ENCODE measurements at places on chromosomes 7 and 10.
A peak's percentile ranks its signal among the peaks of the same experiment; 100 is the strongest.

- no peak for DNase-seq
These were observed 82.2 kb downstream of the MDFIC start for GRCh38 chr7:115004121-115004520.

GRCh38 chr7:66050990-66051448 is 24.6 kb upstream of the ASL start:
- DNase-seq = peak; percentile 84

- no peak for DNase-seq
These were observed 683 bp downstream of the CHAT start for GRCh38 chr10:49614242-49615198.

- no peak for DNase-seq
These were observed 19.9 kb downstream of the TMEM176B start for GRCh38 chr7:150780292-150780691.

- DNase-seq = no peak
These were observed 587.5 kb upstream of the IGFBP3 start for GRCh38 chr7:46508583-46508982.

- DNase-seq = no peak
These were observed 129.5 kb downstream of the KLF6 start for GRCh38 chr10:3655528-3655927.

DNA sequence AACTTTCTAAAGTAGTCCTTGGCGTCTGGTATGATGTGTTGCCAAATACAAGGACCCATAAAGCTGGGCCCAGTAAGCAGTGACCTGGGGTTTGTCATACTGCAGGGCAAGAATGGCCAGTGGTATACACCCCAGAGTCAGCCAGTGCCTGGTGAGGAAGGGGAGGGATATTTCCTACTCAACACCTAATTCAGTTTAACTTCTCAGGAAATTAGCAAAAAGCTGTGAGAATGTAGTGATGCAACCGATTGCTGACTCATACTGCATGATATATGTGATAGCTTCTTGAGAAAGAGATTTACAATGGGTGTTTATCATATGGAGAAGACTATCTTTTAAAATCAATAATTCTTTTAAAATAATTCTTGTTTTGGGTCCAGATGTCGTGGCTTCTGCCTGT is 889.3 kb upstream of the CELF2 start:
- no peak for DNase-seq

DNA sequence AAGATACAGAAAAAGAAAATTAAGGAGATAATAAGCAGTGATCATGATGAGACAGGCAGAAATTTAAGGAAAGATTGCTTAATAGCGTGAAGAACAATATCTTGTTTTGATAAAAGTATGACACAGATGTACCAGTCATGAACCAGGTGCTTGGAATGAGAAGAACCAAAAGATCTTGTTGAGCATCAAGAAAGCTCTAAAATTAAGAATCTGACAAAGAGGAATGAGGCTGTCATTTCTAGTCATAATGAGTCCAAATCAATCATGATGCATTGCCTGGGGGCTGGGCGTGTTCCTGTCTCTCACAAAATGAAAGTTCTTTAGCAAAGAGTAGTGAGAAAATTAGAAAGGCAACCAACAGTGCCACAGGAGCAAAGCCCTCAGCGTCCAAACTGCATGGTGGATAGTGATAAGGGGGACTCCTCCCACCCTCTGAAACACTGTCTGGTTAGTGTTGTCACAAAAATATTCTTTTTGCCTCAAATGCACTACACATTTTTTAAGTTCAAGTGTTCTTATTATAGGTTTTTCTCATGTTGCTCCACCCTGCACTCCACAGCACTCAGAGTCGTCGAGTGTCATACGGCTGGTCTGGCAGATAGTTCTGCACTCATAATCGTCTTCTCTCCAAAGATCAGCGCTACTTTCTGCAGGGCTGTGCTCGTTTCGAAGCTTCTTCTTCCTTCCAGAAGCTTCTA is 439.6 kb downstream of the TNS3 start:
- DNase-seq = no peak

DNA sequence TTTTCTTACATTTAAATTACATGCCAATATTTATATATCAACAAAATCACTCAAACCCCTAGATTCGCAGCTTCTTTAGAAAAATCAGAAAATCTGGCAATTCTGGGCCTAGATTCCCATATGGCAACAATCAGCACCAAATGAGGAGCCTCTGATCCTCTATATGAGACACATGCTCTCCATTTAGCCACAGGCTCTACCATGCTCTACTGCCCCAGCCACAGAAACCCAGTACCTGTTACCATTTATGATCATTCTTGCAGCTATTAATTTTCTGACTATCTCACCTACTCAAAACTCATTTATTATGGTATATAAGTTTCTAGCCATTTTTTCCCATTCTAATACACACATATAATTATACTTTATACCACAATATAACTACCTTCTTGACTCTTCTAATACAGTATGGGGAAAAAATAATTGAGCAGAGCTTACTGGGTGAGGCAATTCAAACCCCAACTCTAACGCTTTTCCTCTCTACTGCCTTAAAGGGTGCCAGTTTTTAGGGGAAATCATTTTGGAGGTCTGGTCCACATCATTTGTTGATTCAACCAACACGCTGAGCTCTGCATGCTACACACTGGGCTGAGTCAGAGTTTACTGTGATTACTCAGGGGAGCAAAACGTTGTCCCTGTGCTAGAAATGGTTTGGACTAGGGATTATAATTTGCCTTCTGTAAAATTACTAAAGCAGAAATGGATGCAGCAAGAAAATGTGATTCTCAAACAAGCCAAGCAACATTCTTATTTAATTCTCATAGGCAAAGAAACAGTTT is 11.6 kb downstream of the PDLIM1 start:
- no peak for DNase-seq

Measured in AG04450 (cell line).